ENCODE measurements at places on chromosomes 1 and 21. TPM values are rescaled to one million over a fixed set of nuclear protein-coding genes. Genes with fewer than 3 reads are reported as not detected.

Gene MAGI3
- total RNA-seq, result 2.5 TPM

Gene SAMSN1
- total RNA-seq, result 54.0 TPM

Gene UBE2U
- total RNA-seq, result not detected

Gene TMEM240
- 0.63 TPM for total RNA-seq

Gene GJA9
- total RNA-seq, result not detected

Gene HSPA6
- total RNA-seq, result 1.9 TPM

Gene MIXL1
- not detected for total RNA-seq

Gene CFAP45
- total RNA-seq, result 1.2 TPM

Gene SHISA4
- 0.37 TPM for total RNA-seq

Gene IFI44
- total RNA-seq, result 4.4 TPM

Gene C8B
- not detected for total RNA-seq
